ENCODE measurements at places on chromosomes 5 and 9.

DNA sequence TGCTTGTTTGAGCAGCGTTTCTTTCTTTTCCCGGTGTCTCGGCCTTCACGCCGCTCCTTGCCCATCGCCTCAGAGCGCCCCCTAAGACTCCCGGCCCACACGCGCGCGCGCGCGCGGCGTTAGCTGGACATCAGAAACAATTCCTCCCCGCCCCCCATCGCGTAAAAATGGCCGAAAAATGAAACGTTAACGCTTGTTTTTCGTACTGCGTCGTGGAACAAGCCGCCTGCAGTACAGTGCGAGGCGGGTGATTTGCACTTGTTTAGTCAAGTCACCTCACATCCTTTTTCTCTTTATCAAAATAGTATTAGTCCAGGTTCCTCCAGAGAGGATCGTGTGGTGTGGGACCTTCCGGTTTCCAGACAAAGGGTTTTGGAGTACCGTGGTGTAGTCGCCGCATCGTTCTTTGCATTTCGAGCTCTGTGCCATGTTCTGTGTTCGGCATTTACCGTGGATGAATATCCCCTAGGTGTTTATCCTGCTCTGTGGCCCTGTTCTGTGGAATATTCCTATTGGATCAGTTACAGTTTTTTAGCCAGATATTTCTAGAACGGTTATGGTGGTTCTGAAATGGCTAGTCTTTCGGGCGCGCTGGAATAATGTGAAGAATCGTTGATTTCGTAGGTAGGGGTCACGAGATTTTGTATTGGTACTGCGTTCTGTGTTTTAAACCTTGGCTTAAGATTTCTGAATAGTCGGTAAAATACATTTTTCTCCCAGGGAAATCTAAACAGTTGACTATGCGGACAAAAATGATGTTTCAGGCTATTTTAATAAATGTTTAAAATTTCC lies 1.0 kb downstream of the MATR3 start:
- no peak for DNase-seq

DNA sequence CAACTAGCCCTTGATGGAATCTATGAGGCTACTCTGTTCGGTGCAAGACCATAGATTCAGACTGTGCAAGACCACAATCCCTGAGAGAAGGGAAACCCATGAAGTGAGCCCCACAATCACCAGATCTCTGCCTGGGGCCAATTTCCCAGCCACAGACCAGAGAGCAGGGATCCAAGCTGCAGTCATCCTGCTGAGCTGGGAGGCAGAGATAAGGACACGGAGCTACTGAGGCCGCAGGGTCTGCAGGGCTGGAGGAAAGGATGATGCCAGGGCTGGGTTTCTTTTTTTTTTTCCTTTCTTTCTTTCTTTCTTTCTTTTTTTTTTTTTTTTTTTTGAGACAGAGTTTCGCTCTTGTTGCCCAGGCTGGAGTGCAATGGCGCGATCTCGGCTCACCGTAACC lies 47.7 kb upstream of the FUBP3 start:
- no peak for DNase-seq

- peak; percentile 59 for DNase-seq
These were observed at the start of gene SPOUT1 for GRCh38 chr9:128829477-128830251. Gene SPOUT1, minus strand, starts transcription at chr9:128829794. Its CDS starts 14 bp downstream, at chr9:128829780.

GRCh38 chr5:141811287-141812155 lies 66.7 kb downstream of the PCDH1 start:
- no peak for DNase-seq

- DNase-seq, result no peak
These were observed 48.0 kb downstream of the UBE2QL1 start for GRCh38 chr5:6496636-6497035.

DNA sequence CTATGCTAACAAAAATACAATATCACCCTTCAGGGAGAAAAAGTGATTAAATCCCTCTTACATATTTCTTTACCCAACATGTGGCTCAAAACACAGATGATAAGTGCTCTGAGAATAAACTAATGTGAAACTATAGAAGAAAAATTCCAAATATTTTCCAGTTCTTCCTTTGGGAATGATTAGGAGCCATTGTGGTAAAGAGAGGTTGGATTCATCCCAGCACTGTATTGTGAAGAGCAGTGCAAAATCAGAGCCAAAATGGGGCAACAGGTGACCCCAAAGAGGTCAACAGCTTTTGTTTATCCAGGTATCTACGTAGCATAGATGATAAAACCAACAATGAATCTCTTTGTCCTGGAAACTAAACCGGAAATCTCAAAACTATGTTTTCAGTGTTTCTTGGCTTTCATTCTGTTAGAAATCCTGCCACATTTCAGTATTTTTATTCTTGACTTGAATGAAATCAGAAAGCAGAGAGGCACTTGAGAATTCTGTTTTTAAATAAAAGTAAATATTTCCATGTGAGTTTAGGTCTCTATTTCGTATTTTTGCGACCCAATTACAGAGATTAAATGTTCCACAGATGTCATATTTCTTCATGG lies 120.4 kb upstream of the FST start:
- DNase-seq, result no peak

DNA sequence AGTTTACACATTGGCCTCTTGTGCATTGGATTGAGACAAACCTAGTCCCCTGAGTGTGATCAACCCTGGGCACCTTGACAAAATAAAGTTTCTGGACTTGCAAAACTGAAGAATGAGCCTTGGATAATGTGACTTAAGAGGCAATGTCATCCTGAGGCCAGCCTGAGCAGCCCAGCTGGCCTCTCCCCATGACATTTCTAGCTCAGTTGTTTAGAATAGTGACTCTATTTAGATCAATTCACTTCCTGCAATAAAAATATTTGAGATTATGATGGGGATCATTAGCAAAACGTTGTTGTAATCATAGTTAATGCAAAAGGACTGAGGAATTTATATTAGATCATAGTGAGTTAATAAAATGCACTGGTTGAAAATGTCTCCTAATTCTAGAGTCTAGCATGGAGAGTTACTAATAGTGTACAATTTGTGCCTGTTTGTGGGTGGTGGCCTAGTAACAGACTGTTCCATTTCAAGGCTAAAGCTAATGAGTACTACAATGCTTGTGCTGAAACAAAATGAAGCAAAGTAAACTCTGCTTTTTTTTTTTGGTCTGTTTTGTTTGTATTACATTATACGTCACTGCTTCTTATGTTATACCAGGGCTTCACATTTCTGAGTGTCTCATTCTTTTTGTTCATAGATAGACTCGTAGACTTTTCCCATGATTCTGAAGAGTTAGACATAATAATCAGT lies 10.9 kb upstream of the RHOBTB3 start:
- DNase-seq, result no peak

- no peak for DNase-seq
These were observed 118.7 kb upstream of the GAS1 start for GRCh38 chr9:87065981-87066380.

GRCh38 chr5:178057839-178058238 lies 55.5 kb upstream of the N4BP3 start:
- DNase-seq, result no peak

DNA sequence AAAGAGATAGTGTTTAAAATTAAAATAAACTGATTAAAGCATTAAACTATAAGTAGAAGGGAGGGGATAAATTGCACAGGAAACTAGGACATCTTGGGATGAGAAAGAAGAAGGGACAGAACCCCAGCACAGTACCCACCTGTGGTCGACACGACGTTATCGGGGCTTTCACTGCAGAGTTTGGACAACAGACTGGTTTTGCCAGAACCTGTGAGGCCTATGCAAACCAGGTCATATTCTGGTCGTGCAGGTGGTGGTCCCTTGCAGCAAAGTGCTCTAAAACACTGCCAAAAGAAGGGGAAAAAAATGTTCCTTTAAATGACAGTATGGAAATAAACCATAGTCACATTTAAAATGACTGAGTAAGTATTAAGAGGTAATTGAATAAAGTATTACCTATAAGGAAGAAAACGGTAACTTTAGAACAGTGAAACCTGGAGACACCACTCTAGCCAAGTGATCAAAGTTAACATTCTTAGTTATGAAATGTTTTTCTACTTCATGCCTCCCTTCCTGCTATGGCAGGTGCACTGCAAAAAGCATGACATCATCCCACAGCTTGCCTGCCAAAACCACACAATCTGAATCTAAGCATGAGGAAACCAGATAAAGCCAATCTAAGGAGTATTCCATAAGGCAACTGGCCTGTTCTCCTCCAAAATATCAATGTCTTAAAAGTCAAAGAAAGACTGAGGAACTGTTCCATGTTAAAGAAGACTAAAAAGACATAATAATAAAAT lies 138.6 kb downstream of the ARL15 start:
- no peak for DNase-seq

DNA sequence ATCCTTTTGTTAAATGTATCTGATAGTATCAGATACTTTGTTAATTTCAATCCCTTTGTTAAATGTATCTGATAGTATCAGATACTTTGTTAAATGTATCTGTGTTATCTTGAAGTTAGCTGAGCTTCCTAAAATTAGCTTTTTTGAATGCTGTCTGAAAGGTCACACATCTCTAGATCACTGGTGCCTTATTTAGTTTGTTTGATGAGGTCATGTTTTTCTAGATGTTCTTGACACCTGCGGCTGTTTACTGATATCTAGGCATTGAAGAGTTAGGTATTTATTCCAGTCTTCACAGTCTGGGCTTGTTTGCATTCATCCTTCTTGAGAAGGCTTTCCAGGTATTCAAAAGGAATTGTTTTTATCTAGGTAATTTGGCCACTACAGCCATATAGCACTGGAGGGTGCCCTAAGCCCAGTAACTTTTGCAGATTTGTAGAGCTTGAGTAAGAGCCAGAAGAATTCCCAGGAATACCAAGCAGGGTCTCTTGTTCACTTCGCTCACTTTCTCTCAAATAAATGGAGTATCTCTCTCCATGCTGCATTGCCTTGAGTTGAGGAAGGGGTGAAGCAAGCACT lies 435.4 kb upstream of the GRAMD2B start:
- DNase-seq, result no peak

GRCh38 chr5:135191084-135191826 lies 157.2 kb upstream of the PITX1 start:
- no peak for DNase-seq

DNA sequence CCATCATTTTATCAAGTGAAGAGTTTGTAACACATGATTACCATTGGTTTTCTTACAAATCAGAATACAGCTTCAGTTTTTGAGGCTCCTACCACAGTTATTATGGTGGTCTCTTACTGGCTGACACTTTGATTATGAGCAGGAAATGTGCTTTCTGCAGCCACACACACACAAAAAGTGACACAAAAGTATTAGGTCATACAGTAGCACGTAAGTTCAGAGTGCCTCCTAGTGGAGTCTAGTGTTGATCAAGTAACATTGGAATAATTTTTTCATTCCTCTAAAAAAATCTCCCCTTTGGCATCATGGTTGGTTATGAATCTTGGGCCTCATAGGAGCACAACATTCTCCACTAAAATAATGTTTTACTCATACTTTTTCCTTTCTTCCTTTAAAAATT lies 37.6 kb downstream of the PAM start:
- DNase-seq, result no peak

- DNase-seq, result no peak
These were observed 402.5 kb downstream of the NFIB start for GRCh38 chr9:13911473-13911872.

DNA sequence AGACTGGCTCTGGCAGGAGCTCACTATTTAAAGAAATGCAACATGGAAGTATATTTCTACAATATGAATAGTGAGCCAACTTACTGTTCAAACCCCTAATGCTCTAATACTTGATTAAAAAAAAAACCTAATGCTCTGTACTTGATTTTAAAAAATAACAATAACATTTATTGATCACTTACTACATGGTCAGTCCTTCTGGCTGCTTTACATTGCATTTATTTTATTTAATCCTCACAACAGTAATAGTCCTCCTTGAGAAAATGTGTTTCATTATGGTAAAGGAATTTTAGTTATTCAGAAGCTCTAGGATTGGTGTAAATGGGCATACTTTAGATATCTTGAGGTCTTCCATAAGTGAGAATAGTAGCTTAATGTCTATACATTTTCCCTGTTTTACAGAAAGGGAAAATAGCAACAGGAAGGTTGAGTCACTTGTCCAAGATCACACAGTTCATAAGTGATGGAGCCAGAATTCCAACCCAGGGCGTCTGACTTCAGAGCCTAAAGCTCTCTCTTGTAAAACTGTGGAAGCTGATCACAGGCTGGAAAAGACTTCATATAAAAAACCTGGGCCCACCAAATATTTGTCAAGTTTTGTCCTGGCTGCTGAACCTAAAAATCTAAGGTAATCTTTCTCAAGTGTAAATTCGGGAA lies 1.0 kb downstream of the STARD4 start:
- no peak for DNase-seq

- no peak for DNase-seq
These were observed 107.7 kb downstream of the CCDC192 start for GRCh38 chr5:127810707-127811490.

- no peak for DNase-seq
These were observed 77.0 kb downstream of the ZCCHC7 start for GRCh38 chr9:37197158-37198038.

GRCh38 chr5:97067296-97067850 lies 75.0 kb downstream of the LIX1 start:
- DNase-seq, result no peak
